ENCODE measurements at places on chromosomes 3 and 15.

GRCh38 chr3:59549962-59550361 lies 500.1 kb upstream of the CFAP20DC start:
- DNase-seq, result no peak

DNA sequence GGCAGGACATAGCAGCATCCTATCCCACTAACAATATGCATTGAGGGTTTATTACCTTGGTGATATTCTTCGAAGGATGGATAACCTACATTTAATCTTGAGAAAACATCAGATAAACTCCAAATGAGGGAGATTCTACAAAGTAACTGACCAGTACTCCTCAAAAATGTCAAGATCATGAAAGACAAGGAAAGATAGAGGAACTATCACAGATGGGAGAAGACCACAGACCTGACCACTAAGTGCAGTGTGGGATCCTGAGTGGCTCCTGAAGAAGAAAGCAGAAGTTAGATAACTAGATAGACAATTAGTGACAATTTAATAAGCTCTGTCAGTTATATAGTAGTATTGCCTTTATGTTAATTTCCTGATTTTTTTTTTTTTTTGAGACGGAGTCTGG lies 17.7 kb upstream of the CGNL1 start:
- no peak for DNase-seq

- DNase-seq, result peak; percentile 51
Observed at GRCh38 chr3:197380786-197381185, 82.4 kb upstream of the DLG1 start.

- no peak for DNase-seq
Observed at GRCh38 chr15:58046467-58046866, 19.0 kb downstream of the ALDH1A2 start.

DNA sequence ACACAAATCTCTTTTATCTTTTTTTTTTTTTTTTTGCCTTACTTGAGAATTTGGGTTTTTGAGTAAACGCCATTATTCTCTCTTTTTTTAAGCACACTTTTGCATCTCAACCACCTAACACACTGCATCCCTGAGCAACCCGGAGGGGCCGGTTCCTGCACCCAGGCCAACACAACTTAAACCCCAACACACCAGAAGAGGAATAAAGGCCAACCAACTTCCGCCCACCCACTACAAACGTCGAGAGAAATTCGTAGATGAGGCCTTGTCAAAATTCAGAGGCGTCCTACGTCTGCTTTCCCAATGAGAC lies 389 bp upstream of the CCNB2 start:
- no peak for DNase-seq

DNA sequence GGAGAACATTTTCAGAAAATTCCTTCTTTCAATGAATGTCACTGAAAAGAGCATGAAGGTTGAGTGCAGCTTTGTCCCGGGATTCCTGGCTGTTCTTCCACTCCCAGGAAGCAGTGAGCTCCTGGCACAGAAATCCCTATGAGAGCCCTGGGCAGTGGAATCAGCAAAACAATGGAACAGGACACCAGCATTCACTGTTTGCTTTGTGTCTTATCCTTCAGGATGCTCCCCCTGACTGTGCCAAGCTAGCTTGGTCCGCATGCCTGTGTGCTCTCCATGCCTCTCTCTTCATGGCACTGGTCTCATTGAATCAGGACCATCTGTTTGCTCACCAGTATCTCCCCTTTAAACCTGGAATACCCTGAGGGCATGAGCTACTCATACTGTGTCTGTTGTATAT lies 102.0 kb upstream of the GADL1 start:
- DNase-seq, result peak; percentile 1

DNA sequence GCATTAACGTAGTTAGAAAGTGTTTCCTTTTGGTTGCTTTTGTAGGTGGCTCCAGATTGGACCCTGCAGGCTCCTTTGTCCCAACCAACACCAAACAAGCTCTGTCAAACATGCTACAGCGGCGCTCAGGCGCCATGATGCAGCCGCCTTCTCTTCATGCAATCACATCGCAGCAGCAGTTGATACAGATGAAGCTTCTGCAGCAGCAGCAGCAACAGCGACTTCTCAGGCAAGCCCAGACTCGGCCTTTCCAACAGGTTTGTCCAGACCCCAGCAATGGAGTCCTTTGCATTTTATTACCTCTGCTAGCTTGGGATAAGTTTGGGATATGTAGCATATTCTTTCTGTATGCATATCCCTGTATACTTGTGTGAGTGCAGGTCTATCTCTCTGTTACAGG lies 10.1 kb upstream of the P2RY12 start:
- no peak for DNase-seq

- DNase-seq, result no peak
Observed at GRCh38 chr3:69542805-69543429, 157.0 kb upstream of the FRMD4B start.

GRCh38 chr3:27623085-27623753 lies 98.9 kb downstream of the EOMES start:
- no peak for DNase-seq

DNA sequence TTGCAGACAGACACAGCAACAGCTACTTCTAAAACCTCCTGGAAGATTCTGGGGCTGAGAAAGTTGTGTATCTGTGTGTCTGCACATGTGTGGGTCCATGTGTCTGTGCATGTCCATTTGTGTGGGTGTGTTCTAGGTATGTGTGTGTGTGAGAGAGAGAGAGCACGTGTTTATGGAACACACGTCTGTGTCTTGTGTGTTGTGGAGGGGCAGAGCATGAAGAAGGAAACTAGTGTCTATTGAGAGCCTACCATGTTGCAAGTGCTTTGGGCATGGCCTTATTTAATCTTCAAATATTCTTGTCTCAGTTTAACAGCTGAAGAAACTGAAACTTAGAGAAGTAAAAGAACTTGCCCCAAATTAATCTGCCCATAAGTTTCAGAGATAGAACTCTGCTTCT lies 327.5 kb downstream of the UACA start:
- no peak for DNase-seq

DNA sequence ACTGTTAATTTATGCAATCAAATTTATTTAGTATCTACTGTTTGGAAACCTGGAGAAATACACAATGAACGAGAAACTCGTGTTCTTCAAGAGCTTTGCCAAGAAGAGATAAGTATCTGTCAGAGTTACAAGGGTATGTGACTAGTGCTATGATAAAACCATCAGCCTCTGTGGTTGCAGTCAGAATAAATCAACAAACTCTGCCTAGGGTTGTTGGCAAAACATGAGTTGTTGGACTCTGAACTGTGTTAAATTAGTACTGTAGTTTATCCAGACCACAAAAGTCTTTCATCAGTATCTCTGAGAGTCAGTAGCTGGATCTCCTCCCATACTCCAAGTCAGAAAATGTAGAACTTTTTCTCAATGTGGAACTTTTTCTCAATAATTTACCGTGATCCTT lies 918.4 kb downstream of the NAALADL2 start:
- no peak for DNase-seq

- no peak for DNase-seq
Observed at GRCh38 chr3:39296197-39297077, 16.6 kb upstream of the CX3CR1 start.

DNA sequence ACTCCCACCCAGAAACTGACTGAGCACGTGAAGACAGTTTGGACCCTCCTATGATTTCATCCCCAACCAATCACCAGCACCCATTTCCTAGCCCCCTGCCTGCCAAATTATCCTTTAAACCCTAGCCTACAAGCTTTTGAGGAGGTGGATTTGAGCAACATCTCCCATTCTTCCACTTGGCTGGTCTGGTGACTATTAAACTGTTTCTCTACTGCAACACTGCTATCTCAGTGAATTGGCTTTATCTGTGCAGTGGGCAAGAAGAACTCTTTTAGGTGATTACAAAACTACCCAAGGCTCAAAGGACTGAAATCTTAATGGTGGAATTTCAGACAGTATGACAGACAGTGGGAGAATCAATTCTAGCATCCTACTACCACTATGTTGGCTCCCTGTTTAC lies 57.6 kb downstream of the FOXB1 start:
- no peak for DNase-seq

DNA sequence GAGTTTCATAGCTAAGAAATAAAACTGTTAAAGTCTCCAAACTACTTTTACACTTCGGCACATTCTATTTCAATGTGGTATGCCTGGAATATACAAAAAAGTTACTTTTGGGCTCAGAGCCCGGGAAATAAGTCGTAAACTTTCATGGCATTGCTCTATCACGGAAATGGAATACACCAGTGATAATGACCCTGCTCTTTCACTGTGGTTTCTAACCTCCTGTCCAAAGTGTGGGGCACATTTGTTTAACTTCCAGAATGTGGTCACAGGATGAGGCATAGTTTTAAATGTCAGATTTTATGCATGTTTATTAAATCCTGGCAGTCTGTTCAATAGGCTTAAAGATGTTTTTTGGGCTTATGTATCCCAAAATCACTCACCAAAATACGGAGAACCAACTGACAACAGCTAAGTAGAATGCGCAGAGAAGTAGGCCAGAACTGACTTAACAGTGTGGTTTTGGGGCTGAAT lies 5.1 kb downstream of the CXCR6 start:
- no peak for DNase-seq

GRCh38 chr3:180116203-180116602 lies 79.5 kb upstream of the PEX5L start:
- DNase-seq, result no peak

- no peak for DNase-seq
Observed at GRCh38 chr3:98784042-98784441, 20.9 kb downstream of the ST3GAL6 start.

GRCh38 chr3:31373681-31374080 lies 159.0 kb upstream of the STT3B start:
- DNase-seq, result no peak
